ENCODE measurements at places on chromosomes 5 and 9. TPM values are rescaled to one million over a fixed set of nuclear protein-coding genes. Genes with fewer than 3 reads are reported as not detected.

Gene SLC36A2
- not detected for total RNA-seq

Gene CERCAM
- total RNA-seq = 0.64 TPM

Gene CARTPT
- not detected for total RNA-seq

Gene SFXN1
- 111 TPM for total RNA-seq

Gene RXRA
- 11.6 TPM for total RNA-seq

Gene SHOC1
- total RNA-seq = not detected

Gene C9orf43
- 0.87 TPM for total RNA-seq

Gene PSMD5
- total RNA-seq = 46.4 TPM

- H3K4me3 ChIP-seq = no peak overlapping the region
- no peak for DNase-seq
- H3K36me3 ChIP-seq = peaks cover 43% of the 10 kb centered on the region
- no peaks in the 10 kb centered on the region for H3K27me3 ChIP-seq
- no peak overlapping the region for H3K27ac ChIP-seq
- no peaks in the 10 kb centered on the region for H3K4me1 ChIP-seq
Observed at GRCh38 chr9:109082091-109082620, 37.6 kb downstream of the TMEM245 start.

DNA sequence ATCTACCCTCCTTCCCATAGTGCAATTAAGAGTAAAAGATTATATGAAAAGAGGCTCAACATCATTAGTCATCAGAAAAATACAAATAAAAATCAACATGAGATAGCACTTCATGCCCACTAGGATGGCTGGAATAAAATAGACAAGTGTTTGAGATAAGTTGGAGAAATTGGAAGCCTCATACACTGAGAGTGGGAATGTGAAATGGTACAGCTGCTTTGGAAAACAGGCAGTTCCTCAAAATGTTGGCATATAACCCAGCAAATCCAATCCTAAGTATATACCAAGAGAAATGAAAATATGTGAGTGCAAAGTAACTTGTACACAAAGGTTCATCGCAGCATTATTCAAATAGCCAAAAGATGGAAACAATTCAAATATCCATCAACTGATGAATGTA is 9.8 kb downstream of the SPATA31D3 start:
- no peaks in the 10 kb centered on the region for H3K4me1 ChIP-seq
- H3K27me3 ChIP-seq = no peaks in the 10 kb centered on the region
- DNase-seq = no peak

DNA sequence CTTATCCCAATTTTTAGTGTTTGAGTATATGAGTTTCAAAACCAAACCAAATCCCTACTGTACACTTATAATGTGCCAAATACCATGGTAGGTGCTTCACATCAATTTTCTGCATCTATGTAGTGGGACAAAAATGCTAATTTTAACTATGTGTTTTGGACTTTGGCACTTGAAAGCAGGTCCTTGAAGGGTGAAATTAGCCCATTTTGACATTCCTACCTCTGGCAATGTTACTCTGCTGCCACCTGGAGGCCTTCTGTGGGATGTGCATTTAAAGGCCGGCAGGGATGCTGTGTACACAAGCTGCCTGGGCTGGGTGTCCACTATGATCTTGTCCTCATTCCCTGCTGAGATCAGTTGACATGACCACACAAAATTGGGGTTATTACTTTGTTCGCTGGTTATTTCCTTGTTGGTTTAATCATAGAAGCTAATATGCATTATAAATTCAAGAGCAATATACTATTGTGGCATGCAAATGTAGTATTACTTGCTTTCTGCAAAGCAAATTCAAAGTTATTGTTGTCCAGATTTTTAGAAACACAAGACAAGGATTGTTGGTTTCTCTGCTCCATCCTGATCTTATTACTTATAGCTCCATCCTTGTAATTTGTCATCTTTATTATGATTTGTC is 166.8 kb downstream of the ARHGEF28 start:
- no peaks in the 10 kb centered on the region for H3K4me1 ChIP-seq
- DNase-seq = peak; percentile 49
- no peaks in the 10 kb centered on the region for H3K27me3 ChIP-seq
- H3K36me3 ChIP-seq = no peaks in the 10 kb centered on the region

- no peak overlapping the region for H3K27ac ChIP-seq
- no peak for DNase-seq
Observed at GRCh38 chr9:124735121-124735520, 36.0 kb downstream of the NR6A1 start.

- H3K27ac ChIP-seq = no peak overlapping the region
- peaks cover 7% of the 10 kb centered on the region for H3K4me1 ChIP-seq
- no peak for DNase-seq
- no peaks in the 10 kb centered on the region for H3K36me3 ChIP-seq
- H3K27me3 ChIP-seq = no peaks in the 10 kb centered on the region
Observed at GRCh38 chr9:136264031-136264430, 18.4 kb upstream of the QSOX2 start.

GRCh38 chr9:129811967-129812363 is 9.0 kb downstream of the TOR1B start:
- no peak overlapping the region for H3K4me3 ChIP-seq
- no peak for DNase-seq
- H3K27me3 ChIP-seq = no peaks in the 10 kb centered on the region

DNA sequence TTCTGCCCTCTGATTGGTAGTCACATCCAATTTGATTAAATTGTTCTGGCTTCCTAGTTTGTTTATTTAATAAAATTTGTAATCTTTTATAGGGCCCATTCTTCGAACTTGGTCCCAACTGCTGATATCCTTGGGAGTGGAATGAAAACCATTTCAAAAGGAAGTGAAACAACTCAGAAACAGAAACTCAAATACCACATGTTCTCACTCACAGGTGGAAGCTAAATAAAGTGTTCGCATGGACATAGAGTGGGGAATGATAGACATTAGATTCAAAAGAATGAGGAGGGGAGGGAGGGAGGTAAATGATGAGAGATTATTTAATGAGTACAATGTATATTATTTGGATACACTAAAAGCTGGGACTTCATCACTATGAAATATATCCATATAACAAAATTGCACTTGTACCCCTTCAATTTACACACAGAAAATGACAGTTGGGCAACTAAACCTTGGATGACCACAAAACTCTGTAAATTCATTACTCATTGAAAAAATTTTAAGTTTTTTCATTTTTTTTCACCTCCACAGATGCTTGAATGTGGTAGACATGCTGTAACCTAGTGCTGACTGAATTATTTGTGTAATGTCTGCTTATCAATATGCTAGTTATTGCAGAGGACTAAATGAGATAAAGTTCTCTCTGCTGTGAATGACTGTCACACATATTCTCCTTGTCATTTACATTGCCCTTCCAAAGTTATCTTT is 16.0 kb downstream of the ATP10B start:
- peaks cover 3% of the 10 kb centered on the region for H3K27me3 ChIP-seq
- no peak overlapping the region for H3K27ac ChIP-seq
- no peaks in the 10 kb centered on the region for H3K4me1 ChIP-seq

- no peak overlapping the region for H3K27ac ChIP-seq
- H3K27me3 ChIP-seq = no peaks in the 10 kb centered on the region
- no peak overlapping the region for H3K4me3 ChIP-seq
- H3K4me1 ChIP-seq = no peaks in the 10 kb centered on the region
Observed at GRCh38 chr9:107650995-107651394, 161.4 kb upstream of the KLF4 start.

GRCh38 chr5:130514984-130515690 is 610.9 kb downstream of the CHSY3 start:
- H3K36me3 ChIP-seq = no peaks in the 10 kb centered on the region
- no peaks in the 10 kb centered on the region for H3K27me3 ChIP-seq
- no peaks in the 10 kb centered on the region for H3K4me1 ChIP-seq
- H3K27ac ChIP-seq = no peak overlapping the region

DNA sequence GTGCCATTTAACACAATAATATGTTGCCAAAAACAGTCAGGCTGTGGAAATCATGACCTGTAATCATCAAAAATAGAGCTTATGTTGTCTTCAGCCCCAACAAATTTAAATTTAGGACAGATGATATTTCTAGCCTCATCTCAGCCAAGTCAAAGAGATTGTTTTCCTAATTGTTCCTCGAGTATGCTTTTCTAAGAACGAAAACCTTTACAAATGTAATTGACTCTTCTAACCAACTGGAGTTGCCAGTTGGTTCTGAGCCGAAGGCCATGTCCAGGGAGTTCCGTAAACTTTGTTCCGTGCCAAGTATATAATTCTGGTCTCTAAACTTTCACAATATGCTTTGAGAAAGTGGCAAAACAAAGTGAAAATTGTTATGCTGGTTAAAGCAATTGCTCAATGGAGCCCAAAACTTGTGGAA is 160.8 kb downstream of the CEMIP2 start:
- H3K27me3 ChIP-seq = no peaks in the 10 kb centered on the region
- H3K36me3 ChIP-seq = no peaks in the 10 kb centered on the region
- DNase-seq = no peak
- H3K4me3 ChIP-seq = no peak overlapping the region
- no peaks in the 10 kb centered on the region for H3K4me1 ChIP-seq

- H3K4me1 ChIP-seq = peaks cover 24% of the 10 kb centered on the region
- H3K27ac ChIP-seq = no peak overlapping the region
- no peak for DNase-seq
- H3K27me3 ChIP-seq = no peaks in the 10 kb centered on the region
- H3K4me3 ChIP-seq = no peak overlapping the region
Observed at GRCh38 chr9:137423514-137424291, 510 bp downstream of the NOXA1 start.

DNA sequence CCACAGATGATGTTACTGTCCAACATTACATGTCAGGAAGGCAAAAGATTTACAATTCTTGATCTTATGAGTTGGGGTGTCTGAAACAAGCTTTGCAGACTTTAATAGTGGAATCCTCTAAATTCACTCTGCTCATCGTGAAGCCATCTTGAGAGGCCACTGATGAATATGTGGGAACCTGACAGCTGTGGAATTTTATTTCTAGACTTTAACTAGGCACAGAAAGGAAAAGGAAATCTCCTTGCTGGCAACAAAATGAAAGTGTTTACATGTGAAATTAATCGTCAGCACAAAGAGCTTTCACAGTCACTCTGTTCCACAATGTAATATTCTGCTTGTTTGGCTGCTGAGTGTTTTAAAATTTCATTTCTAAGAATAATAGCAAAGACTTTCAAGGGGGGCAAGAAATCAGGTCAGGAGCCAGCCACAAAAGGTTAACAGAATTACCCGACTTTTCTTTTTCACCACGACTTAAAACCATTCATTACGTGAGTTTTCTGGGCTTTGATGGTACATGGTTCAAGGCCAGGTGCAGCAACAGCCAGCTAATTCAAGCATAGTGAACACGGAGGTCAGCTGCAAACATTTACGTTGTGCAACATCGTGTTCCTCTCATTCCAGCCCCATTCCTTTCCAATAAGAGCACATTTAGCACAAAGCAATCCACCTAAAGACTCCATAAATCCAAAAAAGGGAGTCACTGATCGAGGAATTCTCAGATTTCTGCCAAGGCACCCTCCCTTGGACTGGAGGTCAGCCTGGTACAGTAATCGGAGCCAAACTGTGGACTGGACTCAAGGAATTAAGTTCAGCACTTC is 14.6 kb downstream of the NREP start:
- H3K4me3 ChIP-seq = no peak overlapping the region
- DNase-seq = no peak
- H3K4me1 ChIP-seq = no peaks in the 10 kb centered on the region
- no peaks in the 10 kb centered on the region for H3K27me3 ChIP-seq
- no peaks in the 10 kb centered on the region for H3K36me3 ChIP-seq

GRCh38 chr9:84894859-84895258 is 225.3 kb downstream of the NTRK2 start:
- no peaks in the 10 kb centered on the region for H3K27me3 ChIP-seq
- H3K4me3 ChIP-seq = no peak overlapping the region
- no peaks in the 10 kb centered on the region for H3K36me3 ChIP-seq
- no peak overlapping the region for H3K27ac ChIP-seq

DNA sequence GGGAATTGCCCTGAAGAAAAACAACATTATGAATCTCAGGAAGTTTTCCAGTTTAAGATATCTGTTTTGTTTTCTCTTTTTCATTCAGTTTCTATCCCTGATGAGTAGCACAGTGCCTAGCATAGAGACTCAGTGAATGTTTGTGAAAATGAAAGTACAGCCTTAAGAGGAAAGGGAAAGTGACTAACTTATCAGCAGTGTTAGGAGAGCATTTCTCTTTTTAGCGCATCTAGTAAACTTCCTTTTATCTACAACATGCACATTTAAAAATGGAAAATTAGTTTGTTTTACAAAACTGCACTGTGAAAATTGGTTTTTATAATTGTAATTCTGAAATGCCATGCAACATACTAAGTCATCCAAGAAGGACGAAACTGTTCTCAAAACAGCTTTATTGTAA is 110.8 kb downstream of the SMARCA2 start:
- peak overlapping the region; percentile 18 for H3K27ac ChIP-seq
- peaks cover 23% of the 10 kb centered on the region for H3K4me1 ChIP-seq
- no peaks in the 10 kb centered on the region for H3K27me3 ChIP-seq
